Fibroblast of skin of right quadriceps (primary cell): ENCODE measurements at places on chromosomes 7 and 10.

GRCh38 chr10:28302012-28302637 is 739 bp downstream of the MPP7 start:
- no peak for DNase-seq

DNA sequence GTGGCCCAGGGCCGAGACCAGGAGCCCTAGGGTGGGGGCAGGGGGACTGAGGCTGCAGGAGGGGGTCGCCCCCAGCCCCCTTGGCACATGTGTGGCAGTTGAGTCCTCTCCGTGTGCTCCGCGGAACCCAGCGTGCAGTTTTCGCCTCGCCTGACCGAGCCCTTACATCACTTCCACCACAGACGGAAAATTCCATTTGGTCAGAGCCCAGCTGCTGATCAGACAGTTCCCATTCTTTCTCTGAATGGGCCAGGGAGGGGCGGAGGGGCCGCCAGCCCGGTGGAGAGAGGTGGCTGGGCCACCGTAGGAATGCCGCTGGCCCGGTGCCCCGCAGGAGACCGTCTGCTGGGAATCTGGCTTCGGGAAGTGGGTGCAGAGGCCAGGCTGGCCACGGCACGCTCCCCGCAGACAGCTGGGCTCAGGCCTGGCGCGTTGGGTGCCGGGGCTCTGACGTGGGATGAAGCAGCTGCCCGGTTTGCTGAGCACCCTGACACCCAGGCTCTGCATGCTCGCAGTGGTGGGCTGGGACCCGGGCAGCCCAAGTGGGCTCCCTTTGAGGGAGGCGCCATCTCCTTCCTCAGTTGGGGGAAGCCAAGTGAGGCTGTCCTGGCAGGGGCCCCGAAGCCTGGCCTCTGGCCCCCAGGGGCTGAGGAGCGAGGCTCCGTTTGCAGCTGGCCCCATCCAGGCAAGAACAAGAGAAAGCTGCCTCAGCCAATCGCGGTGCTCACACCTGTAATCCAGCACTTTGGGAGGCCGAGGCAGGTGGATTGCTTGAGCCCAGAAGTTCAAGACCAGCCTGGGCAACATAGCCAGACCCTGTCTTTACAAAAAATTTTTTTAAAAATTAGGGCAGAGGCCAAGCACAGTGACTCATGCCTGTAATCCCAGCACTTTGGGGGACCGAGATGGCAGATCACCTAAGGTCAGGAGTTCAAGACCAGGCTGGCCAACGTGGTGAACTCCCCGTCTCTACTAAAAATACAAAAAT is 9.9 kb downstream of the TTYH3 start:
- DNase-seq: peak; percentile 91

- no peak for DNase-seq
These were observed 217.8 kb upstream of the FRMD4A start for GRCh38 chr10:14548474-14548873.

GRCh38 chr10:61791216-61791615 is 110.3 kb upstream of the ARID5B start:
- peak; percentile 45 for DNase-seq

GRCh38 chr7:111333010-111333409 is 229.3 kb downstream of the IMMP2L start:
- no peak for DNase-seq

- DNase-seq: peak; percentile 65
These were observed 39.9 kb downstream of the RBM17 start for GRCh38 chr10:6128591-6129251.

GRCh38 chr10:125925262-125925834 is 29.0 kb downstream of the FANK1 start:
- no peak for DNase-seq

GRCh38 chr7:112056409-112056808 is 149.8 kb downstream of the DOCK4 start:
- DNase-seq: no peak

DNA sequence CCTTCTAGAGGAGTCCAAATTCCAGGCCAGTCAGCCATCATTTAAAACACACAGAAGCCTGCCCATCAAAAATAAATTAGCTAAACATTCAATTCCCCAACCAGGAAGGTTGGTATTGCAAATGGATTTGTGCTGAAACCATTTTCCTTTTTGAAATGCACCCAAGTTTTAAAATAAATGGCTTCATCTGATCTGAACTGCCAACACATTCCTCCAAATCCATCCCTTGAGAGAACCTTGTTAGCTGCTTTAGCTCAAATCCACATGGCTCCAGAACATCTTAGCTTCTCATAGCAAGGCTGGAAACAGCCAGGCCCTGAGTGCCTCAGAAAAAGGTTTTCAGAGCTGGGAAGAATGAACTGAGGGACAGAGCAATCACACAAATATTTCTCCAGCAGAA is 306.3 kb downstream of the FZD1 start:
- peak; percentile 20 for DNase-seq

DNA sequence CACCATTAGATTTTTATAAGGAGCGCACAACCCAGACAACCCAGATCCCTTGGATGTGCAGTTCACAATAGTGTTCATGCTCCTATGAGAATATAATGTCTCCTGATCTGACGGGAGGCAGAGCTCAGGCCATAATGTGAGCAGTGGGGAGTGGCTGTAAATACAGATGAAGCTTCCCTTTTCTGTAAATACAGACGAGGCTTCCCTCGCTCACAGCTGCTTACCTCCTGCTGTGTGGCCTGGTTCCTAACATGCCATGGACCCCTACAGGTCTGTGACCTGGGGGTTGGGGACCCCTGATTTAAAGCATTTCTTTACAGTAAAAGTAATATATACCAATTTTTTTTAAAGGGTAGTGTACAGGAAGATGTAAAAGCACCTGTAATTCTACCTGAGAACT is 33.2 kb downstream of the HELLS start:
- DNase-seq: no peak

DNA sequence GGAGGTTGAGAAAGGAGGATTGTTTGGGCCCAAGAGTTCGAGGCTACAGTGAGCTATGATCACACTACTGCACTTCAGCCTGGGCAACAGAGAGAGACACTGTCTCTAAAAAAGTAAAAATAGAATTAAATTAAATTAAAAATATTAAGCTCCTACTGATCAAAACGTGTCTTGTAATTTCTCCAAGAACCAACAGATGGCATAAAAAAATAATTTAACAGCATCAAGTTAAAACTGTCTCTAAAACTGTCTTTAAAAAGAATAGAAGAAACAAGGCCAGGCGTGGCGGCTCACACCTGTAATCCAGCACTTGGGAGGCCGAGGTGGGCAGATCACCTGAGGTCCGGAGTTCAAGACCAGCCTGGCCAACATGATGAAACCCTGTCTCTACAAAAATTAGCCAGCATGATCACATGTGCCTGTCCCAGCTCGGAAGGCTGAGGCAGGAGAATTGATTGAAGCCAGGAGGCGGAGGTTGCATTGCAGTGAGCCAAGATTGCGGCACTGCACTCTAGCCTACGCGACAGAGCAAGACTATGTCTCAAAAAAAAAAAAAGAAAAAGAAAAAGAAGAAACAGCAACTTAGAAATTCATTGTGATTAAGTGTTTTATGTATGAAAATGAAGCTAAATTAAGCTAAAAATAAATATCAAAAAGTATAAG is 24.5 kb downstream of the MTPAP start:
- no peak for DNase-seq

DNA sequence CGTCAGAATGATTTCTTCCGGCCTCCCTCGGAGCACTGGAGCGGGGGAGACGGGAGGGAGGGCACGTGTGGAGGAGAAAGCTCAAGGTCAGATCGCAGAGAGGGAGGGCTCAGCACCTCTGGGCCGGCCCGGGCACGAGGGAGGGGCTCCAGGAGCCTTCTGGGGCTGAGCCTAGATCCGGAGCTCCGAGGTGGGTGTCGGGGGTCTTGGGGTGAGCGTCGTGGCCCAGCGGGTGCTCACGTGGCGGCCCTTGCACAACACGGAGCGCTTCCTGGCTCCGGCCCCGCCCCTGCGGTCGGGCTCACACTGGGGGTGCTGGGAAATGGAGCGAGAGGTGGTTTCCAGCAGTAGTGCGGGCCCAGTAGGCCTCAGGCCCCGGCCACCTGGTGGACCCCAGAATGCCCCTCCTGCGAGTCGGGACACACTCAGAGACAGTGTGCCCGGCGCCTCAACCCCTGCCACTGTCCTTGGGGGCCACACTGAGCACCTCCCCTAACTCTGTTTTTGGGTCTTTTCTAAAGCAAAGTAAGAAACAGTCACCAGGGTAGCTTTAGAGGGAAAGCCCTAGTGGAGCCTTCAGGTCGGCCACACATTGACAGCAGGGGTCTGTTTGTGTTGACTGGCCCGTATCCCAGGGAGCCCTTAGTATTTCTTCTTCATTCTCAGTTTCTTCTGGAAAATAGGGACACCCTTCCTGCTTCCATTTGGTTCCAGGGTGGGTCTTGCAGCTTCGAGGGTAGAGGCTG is 798 bp downstream of the PPIF start:
- peak; percentile 71 for DNase-seq

- peak; percentile 41 for DNase-seq
These were observed 266.6 kb upstream of the PHYHIPL start for GRCh38 chr10:58909881-58910280.

DNA sequence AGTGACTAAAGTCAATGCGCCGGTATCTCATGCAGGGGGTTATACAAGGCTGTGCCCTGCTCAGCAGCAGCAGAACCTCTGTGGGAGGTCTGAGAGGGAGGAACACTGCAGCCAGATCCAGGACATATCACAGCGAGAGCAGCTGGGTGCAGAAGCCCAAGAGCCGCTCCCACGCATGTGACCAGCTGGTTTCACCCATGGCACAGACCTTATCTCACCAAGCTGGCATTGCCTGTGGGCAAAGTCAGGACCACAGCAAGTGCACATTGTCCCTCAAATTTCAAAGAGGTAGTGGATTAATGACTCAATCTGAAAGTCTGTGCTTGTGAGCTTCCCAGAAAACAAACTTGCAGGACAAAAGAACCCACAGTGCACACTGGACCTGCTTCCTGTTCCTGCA is 31.6 kb upstream of the AKR1C1 start:
- no peak for DNase-seq

DNA sequence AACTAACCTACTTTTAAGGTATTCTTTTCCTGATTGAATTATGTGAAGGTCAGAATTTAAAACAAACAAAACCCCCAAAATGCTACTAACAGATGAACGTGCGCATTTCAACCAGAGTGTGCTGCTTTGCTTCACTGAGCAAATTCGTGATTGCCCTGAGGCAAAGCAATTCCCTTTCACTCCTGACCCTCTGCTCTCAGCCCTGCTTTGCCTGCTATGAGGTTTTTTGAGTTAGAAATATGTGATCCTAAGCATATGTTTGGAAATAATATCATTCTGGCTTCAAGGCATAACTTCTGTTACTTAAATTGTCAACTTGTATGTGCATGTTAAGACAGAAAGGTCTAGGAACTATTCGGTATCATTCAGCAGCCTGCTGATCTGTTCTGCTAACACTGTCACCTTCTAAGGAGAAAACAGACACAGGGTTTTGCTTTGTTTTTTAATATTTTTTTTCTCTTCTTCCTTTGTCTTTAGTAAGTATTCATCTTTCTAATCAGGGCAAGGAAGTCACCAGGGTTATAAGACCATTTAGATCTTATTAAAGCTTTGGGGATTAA is 124.2 kb downstream of the GNAT3 start:
- DNase-seq: no peak

DNA sequence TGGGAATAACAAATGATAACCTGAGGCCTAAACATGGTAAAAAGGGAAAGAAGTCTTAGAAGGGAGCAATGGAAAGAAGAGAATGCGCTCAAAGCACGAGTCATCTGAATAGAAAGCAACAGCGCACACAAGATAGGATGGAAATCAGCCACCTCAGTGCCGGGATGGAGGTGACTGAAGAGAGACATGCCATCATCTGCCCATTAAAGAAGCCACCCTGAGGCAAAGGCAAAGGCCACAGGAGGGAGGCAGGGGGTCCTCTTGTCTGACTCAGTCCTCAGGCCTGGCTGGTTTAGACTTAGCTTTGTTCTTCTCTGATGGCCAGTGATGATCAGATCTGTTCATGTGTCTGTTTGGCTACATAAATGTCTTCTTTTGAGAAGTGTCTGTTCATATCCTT is 180.6 kb downstream of the CHCHD3 start:
- DNase-seq: no peak

DNA sequence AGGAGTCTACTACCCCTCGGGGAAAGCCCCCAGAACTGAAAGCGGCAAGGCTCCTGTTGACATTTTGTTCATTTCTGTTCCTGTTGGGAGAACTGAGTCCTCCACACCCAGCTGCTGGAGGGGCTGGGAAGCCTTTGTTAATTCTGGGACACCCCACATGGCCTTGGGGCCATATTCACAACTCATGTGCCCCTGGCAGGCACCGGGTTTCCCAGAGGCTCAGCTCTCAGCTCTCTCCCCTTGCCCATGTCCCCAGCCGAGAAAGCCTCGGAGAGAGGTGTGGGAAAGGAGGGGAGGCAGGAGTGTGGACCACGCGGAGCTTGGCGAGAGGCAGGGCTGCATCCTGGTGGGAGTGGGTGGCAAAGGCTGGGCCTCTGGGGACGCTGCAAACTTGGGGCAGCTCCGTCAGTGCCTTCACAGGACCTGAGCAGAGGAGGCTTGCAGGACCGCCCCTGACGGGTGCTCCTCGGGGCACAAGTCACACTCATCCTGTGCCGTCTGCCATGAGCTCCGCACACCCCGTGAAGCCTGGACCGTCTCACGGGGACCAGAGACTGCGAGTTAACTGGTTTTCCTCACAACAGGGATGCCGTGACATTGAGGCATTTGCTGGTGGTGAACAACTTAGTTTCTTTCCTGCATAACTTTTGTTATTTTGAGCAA is 140.9 kb downstream of the DNAJB6 start:
- DNase-seq: no peak

GRCh38 chr10:56920601-56921261 is 559.7 kb upstream of the ZWINT start:
- no peak for DNase-seq

DNA sequence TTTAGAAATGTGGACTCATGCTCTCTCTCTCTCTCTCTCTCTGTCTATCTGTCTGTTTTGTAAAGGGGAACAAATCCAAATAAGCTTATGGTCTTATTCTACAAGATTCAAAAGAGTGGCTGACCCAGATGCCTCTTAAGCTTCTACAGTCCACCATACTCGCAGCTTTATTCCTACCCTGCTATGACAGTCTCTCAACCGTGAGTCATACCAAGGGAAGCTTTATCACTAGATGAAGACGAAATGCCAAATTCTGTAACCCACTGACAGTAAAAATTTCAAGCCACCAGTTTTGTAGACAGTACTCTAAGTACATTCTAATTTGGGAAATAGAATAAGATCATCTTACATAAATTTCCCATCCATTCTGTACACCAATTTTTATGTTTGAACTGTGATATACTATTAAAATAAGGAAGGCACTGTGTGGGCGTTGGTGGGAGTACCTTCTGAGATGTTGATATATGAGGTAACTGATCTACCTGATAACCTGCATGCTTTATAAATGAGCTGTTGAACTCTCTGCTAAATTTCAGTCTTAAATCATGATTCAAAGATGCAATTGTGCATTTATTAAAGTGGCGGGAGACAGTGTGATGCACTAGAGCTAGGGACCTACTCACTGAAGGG is 153.2 kb downstream of the KLF6 start:
- no peak for DNase-seq

DNA sequence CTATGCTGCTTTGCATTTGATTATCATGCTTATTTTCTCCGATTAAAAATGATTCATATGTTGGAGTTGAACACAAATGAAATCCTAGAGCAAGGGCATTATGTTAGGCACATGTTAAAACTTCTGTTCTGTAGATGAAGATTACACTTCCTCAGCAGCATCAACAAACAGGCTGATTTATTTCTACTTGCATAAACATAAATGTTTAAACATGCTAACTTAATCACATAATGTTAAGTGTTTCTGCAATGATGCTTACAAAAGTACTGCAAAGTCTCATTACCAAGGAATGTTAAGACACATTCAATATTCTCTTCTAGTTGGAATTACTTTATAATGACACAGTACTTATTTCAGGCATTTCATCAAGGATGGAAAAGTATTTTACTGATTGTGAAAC is 770.8 kb downstream of the ANKRD7 start:
- peak; percentile 3 for DNase-seq
